ENCODE measurements at places on chromosomes 2 and 18.

DNA sequence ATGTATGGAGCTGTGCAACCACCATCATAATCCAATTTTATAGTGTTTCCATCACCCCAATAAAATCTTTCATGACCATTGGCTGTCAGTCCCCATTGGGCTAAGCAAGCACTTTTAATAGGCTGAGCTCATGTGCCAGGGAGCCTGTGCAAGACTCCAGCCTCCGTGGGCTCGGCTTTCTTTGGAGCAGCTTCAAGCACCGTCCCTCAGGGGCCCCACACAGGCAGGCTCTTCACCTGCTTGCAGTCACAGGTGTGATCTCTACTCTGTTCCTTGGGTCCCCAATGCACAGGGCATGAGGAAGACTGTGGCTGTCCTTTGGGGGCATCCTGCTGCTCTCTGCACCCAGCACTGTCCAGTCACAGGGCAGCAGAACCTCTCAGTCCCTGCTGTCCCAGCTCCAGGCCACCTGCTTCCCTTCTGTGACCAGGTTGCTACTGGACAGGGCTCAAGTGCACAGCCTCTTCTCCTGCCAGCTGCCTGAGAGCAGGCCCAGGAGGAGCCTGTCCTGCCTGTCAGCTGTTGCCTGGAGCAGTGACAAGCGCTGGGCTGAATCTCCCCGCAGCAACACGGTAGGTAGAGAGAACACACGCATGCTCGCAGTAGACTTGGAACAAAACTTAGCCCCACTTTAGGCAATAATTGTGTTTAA, 40.7 kb upstream of the TMEM131 start:
- no peak for DNase-seq

DNA sequence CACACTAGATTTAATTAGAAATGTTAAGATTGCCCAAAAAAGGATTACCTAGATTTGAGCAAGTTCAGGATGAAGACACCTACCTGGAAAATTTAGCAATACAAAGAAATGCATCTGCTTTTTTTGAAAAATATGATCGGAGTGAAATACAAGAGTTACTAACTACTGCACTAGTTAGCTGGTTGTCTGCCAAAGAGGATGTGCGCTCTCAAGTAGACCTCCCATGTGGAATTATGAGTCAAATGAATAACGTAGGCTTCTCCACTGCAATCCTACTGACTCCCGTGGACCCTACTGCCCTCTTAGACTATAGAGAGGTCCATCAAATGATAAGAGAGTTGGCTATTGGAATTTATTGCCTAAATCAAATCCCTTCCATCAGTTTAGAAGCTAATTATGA, 2.0 kb downstream of the ANKAR start:
- DNase-seq, result no peak

GRCh38 chr2:197079832-197080555, 153.5 kb upstream of the PGAP1 start:
- no peak for DNase-seq

- DNase-seq, result no peak
Measured at GRCh38 chr2:80395251-80395650, 90.7 kb upstream of the LRRTM1 start.

DNA sequence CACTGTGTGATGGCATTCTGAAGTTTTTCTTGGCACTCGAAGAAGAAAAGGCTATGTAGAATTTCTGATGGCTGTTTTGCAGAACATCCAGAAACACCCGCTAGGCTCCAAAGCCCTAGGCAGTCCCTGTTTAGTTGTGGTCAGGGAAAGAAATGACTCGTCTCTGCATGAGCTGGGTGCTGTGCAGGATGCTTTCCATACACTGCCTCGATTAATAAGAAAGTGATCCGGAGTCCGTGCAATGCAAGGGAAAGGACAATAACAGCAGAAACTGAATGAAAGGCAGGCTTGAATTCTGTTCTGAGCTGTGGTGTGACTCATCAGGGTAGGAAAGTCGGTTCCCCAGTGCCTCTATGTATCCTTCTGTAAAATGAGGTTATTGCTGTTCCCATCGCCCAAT, 18.7 kb downstream of the MAPRE3 start:
- DNase-seq, result no peak

DNA sequence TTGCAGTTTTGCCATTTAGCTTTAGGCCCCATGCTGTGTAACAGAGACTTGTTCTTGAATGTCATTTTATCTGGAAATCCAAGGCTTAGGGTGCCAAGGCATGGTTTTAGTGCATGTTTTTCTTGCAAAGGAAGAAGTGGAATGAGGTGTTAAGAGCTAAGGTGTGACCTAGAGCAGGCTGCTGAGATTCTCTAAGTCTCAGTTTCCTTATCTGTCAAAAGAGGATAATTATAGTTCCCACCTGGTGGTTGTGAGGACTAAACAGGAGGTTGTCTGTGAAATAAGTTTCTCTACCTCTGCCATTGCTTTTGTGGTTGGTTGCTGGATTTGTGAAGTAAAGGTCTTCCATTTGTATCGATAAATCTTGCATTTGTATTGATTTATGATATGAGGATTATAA, 82.0 kb downstream of the TANC1 start:
- DNase-seq, result no peak

Measured in CD8-positive, alpha-beta T cell (primary cell).